ENCODE measurements at places on chromosomes 13 and 19.

- DNase-seq, result peak; percentile 45
These were observed at the start of gene S1PR4 for GRCh38 chr19:3178377-3178972. S1PR4 (plus strand) TSS chr19:3178769; CDS start chr19:3178793, 24 bp downstream.

DNA sequence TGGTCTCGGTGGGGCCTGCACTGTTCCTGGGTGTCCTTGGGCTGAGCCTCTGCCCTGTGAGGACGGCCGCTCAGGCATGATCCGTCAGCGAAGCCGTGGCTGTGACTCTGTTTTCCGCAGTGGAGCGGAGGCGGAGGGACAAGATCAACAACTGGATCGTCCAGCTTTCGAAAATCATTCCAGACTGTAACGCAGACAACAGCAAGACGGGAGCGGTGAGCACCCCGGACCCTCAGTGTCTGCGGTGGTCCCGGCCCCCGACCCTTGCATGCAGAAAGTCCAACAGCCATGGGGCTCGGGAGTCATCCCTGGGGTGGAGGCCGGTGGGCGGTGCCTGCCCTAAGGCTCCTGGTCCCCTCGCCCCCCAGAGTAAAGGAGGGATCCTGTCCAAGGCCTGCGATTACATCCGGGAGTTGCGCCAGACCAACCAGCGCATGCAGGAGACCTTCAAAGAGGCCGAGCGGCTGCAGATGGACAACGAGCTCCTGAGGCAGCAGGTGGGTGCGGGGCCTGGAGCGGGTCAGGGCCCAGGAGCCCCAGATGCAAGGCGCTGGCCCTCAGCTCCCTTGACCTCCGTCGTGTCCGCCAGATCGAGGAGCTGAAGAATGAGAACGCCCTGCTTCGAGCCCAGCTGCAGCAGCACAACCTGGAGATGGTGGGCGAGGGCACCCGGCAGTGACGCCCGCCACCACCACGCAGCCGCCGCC, 3.6 kb upstream of the HAMP start:
- DNase-seq, result no peak

- DNase-seq, result no peak
These were observed 1146.3 kb upstream of the MIR17HG start for GRCh38 chr13:90201202-90201601.

DNA sequence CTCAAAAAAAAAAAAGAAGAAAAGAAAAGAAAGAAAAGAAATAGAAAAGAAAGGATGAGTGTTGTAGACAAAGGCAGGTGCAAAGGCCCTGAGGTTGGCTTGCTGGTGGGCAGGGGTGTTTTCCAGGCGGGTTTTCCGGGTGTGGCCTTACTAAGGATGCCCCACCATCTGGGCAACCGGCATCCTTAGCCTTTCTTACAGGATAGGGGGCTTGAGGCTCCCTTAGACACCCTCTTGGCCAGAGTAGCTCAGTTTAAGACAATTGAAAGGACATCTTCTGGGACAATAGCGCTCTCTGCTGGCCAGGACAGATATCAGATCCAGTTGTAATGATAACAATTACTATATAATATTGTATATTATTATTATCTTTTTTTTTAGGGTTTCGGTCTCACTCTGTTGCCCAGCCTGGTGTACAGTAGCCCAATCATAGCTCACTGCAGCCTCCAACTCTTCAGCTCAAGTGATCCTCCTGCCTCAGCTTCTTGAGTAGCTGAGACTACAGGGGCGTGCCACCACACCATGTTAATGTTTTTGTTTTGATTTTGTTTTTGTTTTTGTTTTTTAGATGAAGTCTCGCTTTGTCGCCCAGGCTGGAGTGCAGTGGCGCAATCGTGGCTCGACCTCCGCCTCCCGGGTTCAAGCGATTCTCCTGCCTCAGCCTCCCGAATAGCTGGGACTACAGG, 1.4 kb upstream of the QTRT1 start:
- peak; percentile 52 for DNase-seq

- no peak for DNase-seq
These were observed 15.0 kb downstream of the LIPE start for GRCh38 chr19:42412227-42412626.

DNA sequence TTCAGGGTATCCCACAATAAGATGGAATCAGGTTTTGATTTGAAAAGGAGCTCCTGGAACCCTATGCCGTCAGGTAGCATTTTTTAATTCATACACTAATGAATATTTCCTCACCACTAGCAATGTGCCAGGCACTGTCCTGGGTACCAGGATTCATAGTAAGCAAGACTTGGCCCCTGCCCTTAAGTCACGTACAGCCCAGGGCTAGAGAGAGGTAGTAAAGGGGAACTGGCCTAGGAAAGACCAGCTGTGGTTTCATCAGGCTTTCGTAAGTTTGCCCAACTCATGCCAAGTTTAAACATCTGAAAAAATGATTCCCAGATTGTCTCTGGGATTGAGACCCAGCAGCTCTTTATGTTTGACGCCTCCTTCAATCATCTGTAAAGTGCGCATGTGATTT, 45.9 kb upstream of the AMER2 start:
- no peak for DNase-seq
